ENCODE measurements at places on chromosomes 6 and 20.

DNA sequence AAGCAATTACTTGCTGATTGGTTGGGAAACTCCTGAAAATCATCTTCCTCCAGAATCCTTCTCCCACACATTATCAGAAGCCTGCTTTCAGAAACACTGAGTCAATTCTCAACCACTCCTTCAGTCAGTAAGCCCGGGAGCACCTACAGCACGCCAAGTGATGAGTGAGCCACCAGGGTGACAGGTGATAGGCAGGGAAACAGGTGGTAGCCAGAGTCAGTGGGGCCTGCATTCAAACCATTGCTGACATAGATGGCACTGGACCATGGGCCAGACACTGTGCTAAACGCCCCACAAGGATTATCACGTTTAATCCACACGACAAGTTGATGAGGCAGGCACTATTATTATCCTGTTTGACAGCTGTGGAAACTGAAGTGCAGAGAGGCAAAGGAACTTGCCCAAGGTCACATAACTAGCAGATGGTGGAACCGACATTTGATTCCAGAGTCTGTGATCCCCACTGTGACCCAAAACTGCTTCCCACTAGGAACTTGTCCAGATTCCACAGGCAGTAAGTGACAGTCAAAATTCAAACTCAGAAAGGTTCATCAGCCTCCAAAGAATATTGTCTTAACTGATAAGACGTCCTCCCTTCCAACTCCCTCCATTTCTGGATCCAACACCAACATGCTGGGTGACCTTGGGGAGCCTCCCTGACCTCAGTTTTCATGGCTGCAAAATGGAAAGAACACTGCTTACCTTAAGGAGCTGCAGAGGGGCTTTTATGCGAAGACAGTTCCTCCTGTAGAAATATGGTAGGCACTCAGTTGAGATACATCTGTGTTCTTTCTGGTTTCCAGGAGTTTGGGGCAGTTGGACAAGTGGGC is 23.9 kb upstream of the TOP1 start:
- peak; percentile 39 for DNase-seq

GRCh38 chr6:13535306-13535705 is 39.1 kb upstream of the SIRT5 start:
- no peak for DNase-seq

DNA sequence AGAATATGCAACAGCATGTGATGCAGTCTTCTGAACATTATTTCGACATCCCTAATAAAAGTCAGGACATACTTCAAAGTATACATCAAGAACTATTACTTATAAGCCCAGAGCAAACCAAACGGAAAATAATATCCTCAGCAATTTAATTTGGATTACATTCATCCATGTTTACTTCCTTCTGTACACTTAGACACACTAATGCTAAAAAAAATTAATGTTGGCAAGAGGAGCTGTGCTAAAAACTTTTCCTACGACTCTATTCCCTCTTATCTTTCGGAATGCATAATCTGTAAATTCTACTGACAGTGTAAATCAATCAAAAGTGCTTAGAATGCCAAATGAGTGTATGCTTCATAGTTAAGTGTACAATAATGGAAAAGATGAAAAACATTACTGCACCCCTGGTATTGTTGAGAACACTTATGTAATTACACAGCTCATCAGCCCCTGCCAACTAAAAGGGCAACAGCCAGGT is 301.2 kb upstream of the HSF2 start:
- no peak for DNase-seq

DNA sequence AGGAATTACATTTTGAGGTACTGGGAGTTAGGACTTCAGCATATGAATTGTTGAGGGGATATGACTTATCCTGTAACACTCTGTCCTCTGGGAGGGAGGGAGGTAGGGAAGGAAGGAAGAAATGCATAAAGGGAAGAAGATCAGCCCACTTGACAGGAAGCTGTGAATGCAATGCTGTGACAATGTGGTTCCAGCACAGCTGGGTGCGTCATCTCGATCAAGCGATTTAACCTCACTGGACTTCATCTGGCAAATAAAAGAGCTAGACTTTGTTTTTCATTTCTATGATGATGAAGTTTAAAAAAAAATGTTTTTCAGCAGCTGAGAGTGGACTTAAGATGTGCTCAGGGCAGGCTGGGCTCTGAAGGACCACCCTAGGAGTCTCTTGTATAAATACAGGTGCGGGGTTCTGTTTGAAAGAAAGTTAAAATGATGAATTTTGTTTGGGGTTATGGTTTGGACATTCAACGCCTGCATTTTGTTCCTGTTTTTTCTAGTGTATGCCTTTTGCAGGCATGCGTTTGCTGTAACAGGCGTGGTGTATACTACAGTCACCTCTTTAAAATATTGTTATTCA is 178.1 kb downstream of the RIMS1 start:
- DNase-seq, result no peak

DNA sequence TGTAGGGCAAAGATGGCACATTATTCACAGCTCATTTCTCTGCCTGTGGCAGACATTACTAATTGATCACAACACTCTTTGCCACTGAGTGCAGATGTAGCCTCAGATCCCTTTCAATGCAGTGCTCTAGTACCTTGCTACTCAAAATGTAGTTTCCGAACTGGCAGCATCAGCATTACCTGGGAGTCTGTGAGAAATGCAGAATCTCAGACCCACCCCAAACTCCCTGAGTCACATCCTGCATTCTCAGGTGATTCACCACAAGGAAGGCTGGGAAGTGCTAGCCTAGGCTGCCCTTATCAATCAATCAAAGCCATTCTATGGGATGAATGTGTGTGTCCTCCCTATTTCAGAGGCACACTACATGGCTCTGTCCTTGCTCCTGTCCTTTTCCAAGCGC is 58.5 kb downstream of the PCNA start:
- no peak for DNase-seq

DNA sequence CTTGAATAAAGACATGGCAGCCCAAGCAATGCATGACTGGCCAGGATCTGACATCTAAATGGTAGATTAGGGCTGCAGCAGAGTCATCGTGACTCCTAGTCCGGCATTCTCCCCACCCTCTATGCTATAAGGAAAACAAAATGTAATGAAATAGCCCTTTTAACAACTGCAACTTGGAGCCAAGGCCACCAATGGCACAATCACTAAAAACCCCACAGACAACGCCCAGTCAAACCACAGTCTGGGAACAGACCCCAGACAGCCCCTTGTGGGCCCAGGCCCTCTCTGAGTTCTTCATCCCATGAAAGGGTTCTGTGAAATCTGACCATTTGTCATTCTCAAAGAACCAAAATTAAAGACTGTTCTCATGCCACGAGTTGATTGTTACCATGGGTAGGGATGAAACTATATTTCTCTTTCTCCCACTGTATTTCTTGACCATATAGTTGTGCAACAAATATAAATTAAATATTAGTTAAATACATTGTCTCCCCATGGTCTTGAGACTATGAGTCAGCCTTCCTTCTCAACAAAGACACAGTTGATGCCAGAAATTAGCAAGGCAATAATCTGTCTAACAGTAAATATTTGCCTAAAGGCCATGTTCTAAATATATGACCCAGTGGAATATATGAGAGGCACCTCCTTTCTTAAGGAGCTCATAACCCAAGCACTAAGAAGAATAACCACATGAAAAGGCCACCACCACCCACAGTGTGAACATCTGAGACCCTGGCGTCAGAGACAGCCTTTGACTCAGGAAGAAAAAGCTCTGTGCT is 85.6 kb upstream of the SSTR4 start:
- DNase-seq, result no peak
